Adipose tissue (tissue), 3 donors: ENCODE measurements at places on chromosomes 7 and 10. TPM values are rescaled to one million over a fixed set of nuclear protein-coding genes. Genes with fewer than 3 reads are reported as not detected.

Gene CDH23
- polyA plus RNA-seq: 15.5 TPM

Gene CAV2
- polyA plus RNA-seq: 205 TPM

Gene RARRES2
- 353 TPM for polyA plus RNA-seq

Gene CHAT
- polyA plus RNA-seq: not detected

Gene UPP1
- polyA plus RNA-seq: 11.6 TPM

Gene IDI2
- polyA plus RNA-seq: 0.07 TPM

Gene GPR26
- not detected for polyA plus RNA-seq

Gene DIP2C
- 15.1 TPM for polyA plus RNA-seq

Gene C7orf25
- 3.9 TPM for polyA plus RNA-seq

Gene SPDYE11
- not detected for polyA plus RNA-seq

Gene PPIF
- 173 TPM for polyA plus RNA-seq

Gene PPP1R17
- not detected for polyA plus RNA-seq

Gene COL17A1
- 1.0 TPM for polyA plus RNA-seq

Gene REEP3
- 15.0 TPM for polyA plus RNA-seq

Gene LIPN
- not detected for polyA plus RNA-seq

Gene KNDC1
- polyA plus RNA-seq: 0.28 TPM
